ENCODE measurements at places on chromosomes 5 and 9.

- DNase-seq = no peak
Observed at GRCh38 chr9:116476935-116477381, 210.1 kb upstream of the TRIM32 start.

GRCh38 chr5:120088836-120089235 is 375.3 kb upstream of the PRR16 start:
- DNase-seq = no peak

DNA sequence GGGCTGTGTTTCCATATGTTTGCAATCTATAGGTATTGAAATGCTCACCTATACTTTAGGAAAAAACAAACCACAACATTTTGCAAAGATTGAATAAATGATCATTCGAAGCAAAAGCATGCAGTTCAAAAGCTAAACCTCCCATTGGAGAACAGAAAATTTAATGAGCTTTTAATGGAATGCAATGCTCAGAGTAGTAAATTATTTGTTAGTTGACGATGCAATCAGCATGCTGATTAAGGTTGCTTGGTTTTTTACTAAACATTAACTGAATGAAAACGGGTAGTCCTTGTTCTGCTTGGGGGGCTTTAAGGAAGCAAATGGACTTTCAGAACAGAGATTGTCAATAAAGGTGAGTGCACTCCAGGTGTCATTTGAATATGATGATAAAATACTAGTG is 123.3 kb upstream of the TMEM161B start:
- no peak for DNase-seq

- no peak for DNase-seq
Observed at GRCh38 chr9:101274971-101275768, 109.6 kb downstream of the BAAT start.

DNA sequence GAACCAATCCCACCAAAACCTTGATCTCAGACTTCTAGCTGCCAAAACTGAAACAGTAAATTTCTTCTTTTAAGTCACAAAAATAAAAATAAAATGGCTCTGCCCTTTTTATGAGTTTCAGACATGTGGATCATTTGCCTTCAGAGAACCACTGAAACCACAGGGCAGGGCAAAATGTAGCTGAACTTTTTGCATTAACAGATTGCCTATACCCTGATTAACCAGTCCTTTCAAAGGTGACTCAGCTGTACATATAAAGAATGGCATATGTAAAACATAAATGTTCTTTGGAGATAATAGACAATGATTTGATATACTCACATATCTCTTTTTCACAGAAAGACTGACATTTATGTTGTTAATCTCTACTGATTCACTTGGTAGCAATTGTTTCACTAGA is 187.1 kb upstream of the GRIN3A start:
- no peak for DNase-seq

- DNase-seq = no peak
Observed at GRCh38 chr5:40660751-40661150, 19.0 kb upstream of the PTGER4 start.

DNA sequence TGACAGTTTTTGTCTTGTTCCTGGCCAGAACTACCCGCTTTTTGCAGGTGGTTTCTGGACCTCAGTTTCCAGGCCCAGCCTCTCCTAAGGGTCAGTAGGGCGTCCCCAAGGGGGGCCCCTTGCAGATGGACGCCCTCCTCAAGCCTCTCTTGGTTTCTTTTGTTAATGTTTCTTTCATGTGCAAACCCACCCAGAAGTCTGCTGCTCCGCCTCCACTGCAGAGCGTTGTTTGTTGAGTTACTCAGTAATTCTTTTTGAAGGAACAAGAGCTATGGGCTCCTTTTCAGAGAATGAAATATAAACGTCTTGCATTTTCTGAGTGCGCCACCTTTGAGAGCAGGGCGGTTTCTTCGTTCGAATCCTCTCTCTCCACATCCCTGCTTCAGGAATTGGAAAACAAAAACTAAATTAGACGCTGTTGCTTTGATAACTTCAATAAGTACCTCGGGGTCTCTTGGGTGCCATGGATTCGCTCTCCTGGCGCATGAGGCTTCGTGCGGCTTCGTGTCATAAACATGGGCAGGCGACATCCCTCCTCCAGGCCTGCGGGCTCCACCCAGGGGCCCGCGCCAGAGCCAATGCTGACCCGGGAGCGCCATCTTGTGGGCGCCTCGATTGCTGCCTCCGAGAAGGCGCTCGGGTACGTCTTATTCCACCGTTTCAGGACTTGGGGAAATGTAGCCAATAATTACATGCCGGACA is 38.3 kb upstream of the CKMT2 start:
- peak; percentile 43 for DNase-seq

- no peak for DNase-seq
Observed at GRCh38 chr5:149427374-149427773, 48.3 kb upstream of the IL17B start.

DNA sequence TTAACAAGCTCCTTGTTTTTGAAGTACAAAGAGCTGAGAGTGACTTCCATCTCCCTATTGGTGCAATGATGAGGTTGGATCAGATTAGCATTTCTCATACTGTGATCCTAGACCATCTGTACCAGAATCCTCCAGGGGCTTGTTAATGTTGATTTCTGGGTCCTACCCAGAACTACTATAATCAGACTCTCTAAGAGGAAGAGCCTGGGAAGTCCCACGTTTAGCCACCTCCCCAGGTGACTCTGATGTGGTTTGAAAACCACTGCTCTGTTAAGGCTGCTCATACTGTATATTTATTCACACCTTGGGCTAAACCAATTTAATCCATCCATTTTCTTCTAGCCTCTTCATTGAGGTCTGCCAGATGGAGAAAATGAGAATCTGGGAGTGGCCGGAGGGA is 49.6 kb upstream of the SMIM32 start:
- DNase-seq = no peak

DNA sequence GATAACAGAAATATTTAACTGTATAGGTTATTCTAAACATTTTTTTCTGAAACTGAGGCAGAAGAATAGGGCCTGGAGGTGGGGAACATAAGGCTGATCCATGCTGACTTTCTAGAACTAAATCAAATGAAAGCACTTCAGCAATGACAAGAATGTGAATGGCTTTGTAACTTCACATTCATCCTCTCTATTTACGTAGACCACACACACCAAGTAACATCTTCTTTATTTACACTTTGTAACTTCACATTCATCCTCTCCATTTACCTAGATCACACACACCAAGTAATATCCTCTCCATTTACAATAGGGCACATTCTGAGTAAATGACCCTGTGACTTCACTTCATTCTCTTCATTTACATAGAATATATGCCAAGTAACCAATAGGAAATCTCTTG is 251.8 kb upstream of the CDH9 start:
- DNase-seq = no peak

- no peak for DNase-seq
Observed at GRCh38 chr9:2469681-2470221, 151.8 kb upstream of the VLDLR start.

DNA sequence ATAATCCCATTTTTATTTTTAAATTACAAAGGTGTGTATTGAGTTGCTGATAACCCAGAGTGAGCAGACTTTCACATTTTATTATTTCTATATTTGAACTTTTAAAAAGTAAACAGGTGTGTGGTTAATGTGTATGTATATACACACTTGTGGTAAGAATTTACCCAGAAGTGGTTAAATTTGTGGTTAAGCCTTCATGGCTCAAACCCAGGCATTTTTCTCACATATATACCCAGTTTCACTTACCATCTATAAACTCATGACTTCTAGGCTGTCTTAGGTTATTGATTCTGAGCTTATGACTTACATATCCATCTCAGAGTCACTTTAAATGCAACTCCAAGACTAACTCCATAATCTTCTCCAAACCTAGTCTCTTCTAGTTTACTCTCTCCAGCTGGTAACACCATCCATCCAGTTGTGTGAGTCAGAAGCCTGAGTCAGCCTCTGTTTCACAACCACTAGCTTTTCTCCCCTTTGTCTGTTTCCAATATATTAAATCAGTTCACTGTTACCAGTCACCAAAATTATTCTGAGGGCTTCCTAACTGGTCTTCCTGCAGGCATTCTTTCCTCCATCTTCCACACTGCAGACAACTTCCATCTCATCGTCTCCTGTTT is 20.2 kb downstream of the ZBED3 start:
- peak; percentile 62 for DNase-seq

- DNase-seq = no peak
Observed at GRCh38 chr9:4489919-4490704, at the start of gene SLC1A1. TSS of gene SLC1A1 (plus strand) at chr9:4490468. CDS start at chr9:4490680, 212 bp downstream.

GRCh38 chr5:173733425-173733824 is 117.0 kb upstream of the BOD1 start:
- no peak for DNase-seq

GRCh38 chr5:164672931-164673694 is 1167.7 kb downstream of the MAT2B start:
- no peak for DNase-seq

DNA sequence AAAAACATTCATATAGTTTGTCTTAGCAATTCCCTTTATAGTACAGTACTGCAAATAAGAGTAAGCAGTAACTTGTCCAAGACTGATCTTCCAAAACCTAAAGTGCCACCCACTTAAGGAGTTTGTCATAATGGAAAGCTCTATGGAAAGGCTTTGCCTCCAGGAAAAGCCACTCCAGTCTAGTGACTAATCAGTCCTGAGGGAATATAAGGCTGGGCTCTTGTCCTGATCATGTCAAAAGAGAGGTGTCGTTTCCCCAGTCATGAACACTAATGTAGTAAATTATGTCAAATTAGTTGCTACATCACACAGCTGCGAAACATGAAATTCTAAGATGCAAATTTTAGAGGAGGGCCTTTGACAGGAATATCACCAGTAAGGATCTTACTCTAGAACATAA is 271.6 kb downstream of the GABRB2 start:
- DNase-seq = no peak

- DNase-seq = no peak
Observed at GRCh38 chr9:113350937-113351336, 1.6 kb downstream of the BSPRY start.

DNA sequence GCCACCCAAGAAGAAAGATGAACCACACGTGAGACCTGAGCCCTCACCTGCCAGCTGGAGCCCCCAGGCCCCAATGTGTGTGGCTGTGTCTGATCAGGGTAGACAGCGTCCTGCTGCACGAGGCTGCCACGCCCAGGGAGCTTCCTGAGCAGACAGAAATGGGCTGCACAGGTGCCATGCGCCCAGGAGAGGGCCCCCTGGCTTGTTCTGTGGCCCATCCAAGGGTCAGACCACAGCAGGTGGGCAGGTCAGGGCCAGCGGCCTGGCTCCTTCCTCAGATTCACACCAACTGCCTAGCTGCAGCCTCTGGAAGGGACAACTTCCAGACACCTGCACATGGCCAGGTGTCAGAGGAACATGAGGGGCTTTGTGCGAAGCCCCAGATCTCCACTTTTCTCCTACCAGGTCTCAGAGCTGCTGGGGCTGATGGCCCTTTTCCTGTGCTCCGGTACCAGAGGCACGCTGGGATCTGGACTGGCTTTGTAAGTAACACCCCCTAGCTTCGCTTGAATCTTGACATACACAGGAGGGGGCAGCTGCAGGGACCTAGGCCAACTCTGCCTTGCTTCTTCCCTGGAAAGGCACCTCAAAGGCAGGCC is 10.8 kb downstream of the SARDH start:
- DNase-seq = no peak

All from AG04450 (cell line).